AG08396 (cell line): ENCODE measurements at places on chromosomes 7 and 10.

DNA sequence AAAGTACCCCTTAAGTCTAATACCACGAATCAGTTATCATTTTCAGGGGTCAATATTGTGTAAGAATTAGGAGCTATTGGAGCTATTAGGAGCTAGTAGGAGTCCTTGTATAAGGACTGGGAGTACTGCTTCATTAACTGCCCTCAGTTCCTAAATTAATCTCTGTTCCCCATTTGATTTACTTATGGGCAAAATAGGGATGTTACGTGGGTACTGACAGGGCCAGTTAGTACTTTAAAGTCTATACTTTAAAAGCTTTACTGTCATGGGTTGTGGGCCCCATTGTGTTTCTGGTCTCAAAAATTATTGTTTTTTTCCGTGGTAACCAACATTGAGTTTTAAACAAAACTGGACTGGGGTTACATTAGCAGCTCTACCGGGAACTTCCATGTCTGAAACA, 60.3 kb downstream of the PRKAR2B start:
- no peak for DNase-seq

GRCh38 chr7:133167300-133167699, 85.4 kb upstream of the CHCHD3 start:
- no peak for DNase-seq

DNA sequence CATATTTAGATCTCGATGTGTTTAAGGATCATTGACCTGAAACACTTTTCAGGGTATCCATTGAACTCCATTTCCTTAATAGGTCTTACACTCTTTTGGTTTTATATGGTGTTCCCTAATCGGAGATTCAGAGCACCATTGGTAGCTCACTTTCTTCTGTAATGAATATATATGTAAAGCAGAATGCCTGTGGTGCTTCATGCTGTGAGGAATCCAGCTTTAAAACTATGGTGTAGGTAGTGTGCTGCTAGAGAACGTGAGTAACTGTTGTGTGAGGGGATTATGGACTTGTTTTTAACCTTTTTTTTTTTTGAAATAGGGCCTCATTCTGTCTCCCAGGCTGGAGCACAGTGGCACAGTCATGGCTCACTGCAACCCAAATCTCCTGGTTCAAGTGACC, 376.9 kb upstream of the LRGUK start:
- DNase-seq: no peak

- DNase-seq: peak; percentile 76
These were observed 1.5 kb downstream of the PTPN12 start for GRCh38 chr7:77538281-77539212.

DNA sequence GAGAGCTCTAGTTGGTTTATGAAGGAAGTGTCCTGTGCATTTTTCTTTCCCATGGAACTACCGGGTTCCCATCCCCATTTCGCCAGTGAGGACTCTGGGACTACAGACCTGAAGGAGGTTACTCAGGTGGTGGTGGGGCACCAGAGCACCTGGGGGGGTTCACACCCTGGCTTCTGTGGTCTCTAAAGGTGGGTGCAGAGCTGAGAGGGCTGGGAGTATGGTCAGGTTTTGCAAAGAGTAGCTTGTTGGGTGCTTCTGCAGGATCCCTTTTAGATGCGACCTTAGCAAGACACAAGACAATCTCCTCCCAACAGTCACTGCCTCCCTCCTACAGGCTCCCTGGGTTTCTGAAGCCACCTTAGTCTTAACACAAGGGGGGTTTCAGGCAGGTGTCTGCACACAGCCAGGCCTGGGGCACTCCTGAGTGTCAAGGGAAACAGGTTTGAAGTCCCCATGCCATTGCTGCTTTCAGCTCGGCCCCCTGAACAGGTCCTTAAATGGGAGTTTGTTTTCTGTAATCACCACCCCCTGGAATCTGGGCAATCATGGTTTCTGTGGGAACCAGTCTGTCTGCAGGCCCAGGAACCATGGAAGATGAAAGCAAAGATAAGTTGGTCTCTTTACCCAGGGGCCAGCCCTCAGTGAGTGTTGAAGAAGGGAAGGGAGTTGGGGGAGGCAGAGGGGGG, 9.9 kb upstream of the CXCL12 start:
- no peak for DNase-seq

- DNase-seq: no peak
These were observed 168.7 kb downstream of the LRRC4 start for GRCh38 chr7:127862525-127862924.

- no peak for DNase-seq
These were observed 20.5 kb upstream of the TNS3 start for GRCh38 chr7:47602272-47603004.

- DNase-seq: no peak
These were observed 182.2 kb downstream of the JAZF1 start for GRCh38 chr7:27998382-27998781.

DNA sequence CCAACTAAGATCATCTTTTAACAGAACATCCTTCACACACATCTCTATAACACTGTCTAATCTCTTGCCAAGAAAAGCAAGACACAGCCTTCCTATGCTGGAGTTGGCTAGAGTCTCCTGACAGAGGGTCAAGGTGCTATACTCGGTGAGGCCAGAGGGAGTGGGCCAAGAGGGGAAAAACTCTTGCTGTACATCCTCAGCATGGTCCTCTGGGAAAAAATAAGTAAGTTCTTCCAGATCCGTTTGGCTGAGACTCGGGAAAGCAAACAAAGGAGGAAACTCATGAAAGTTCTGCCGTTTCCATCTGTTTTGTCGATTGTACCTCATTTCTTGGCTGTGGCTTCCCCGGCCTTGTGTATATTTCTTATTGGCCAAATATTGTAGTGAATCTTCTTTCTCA, 33.9 kb downstream of the VWDE start:
- DNase-seq: no peak

DNA sequence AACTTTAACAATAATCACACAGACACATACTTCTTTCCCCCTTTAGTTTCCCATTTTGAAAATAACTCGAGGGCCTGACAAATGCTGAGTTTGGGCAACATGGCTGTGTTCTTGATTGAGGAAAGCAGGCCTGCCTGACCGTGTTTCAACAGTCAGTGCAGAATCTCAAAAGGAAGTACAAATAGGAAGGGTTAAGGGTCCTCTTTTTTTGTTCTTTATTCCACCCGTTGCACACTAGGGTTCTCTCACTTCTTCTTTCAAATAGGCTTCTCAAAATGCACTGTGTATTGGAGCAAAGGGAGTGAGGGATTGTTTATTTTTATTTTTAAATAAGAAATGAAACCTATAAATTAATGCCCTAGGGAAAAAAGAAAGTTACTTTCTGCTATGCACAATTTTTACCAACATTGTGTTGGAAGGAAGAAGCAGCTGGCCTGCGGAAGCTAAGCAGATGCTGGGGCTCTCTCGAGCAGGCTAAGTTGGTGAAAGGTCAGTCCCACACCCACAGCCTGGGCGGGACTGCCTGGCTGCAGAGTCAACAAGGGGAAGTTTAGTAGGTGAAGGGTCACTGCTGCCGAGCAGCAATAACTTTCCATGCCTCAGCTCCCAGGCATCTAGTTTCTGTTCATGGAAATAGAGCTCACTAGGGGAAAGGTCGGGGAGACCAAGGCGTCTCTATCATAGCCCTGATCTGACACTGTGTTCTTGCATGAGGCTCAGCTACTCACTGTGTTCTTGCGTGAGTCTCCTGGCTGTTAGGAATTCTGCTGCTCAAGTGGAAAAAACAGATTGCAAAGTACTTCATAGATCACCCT, 12.2 kb upstream of the PDK4 start:
- DNase-seq: peak; percentile 91

GRCh38 chr7:80732630-80733029, 94.2 kb downstream of the CD36 start:
- DNase-seq: no peak

GRCh38 chr10:123573236-123574108, 92.7 kb upstream of the GPR26 start:
- peak; percentile 27 for DNase-seq

GRCh38 chr10:99927721-99928280, 81.9 kb downstream of the DNMBP start:
- DNase-seq: no peak

DNA sequence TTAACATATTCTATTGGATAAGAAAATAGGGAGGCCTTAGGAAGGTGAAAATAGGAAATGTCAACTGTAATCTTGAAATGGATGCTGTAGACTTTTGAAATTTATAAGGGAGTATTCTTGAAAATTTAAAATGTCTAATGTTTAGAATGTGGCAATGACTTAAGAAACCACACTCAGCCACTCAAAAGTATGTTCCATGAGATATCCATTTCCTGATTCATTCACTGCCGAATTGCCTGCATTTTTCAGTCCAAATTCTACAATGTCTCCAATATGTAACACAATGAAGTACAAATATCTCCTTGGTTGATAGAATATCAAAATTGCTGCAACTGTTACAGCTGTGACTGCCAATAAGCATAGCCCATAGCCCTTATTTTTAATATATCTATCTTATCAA, 25.9 kb downstream of the PRKG1 start:
- no peak for DNase-seq

DNA sequence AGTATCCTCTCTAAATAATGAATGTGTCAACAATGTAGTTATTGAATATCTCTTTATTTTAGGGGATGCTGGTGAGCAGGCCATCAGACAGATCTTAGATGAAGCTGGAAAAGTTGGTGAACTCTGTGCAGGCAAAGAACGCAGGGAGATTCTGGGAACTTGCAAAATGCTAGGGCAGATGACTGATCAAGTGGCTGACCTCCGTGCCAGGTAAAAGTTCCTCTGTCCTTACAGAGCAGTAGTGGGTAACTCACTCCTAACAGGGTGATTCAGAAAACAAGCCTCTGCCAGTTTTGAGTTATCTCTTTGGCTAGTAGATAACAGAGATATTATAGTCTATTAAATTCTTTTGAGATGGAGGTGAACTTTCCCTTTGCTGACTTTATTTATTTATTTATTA, 67.3 kb downstream of the AP3M1 start:
- no peak for DNase-seq

- peak; percentile 12 for DNase-seq
These were observed 459 bp downstream of the ZDHHC6 start for GRCh38 chr10:112446055-112446854.
